Subcutaneous preadipocyte (primary cell): ENCODE measurements at places on chromosomes 12 and 14. TPM values are rescaled to one million over a fixed set of nuclear protein-coding genes. Genes with fewer than 3 reads are reported as not detected.

Gene BAZ1A
- 23.1 and 44.4 TPM in 2 replicates for total RNA-seq

Gene CLEC1B
- not detected in 2 replicates for total RNA-seq

Gene OR6C2
- total RNA-seq = not detected in 2 replicates

Gene DDN
- total RNA-seq = under 0.01 TPM in 2 replicates

Gene FAIM2
- total RNA-seq = 0.37 and 0.98 TPM in 2 replicates

Gene TMEM179
- not detected in 2 replicates for total RNA-seq

Gene LRP1-AS
- total RNA-seq = not detected in 2 replicates

Gene REC8
- total RNA-seq = 1.8 TPM in 2 replicates

Gene STON2
- 5.7 and 13.6 TPM in 2 replicates for total RNA-seq

Gene SIX6
- total RNA-seq = not detected in 2 replicates

Gene GLS2
- total RNA-seq = under 0.01 TPM in 1 of 2 replicates, not detected in the other

Gene KRT8
- 0.98 and 1.1 TPM in 2 replicates for total RNA-seq

Gene SCN8A
- total RNA-seq = 13.6 and 13.9 TPM in 2 replicates

Gene MMP19
- total RNA-seq = 9.2 and 9.9 TPM in 2 replicates

Gene RNU6-7
- not detected in 2 replicates for total RNA-seq

Gene PZP
- not detected in 2 replicates for total RNA-seq

Gene DPPA3
- not detected in 2 replicates for total RNA-seq

Gene AKAP6
- total RNA-seq = 22.7 and 25.0 TPM in 2 replicates

Gene GSC
- total RNA-seq = 3.5 and 5.5 TPM in 2 replicates

Gene RNU4-1
- under 0.01 TPM in 2 replicates for total RNA-seq

Gene BBS10
- 8.8 and 11.5 TPM in 2 replicates for total RNA-seq

Gene RILPL1
- 11.7 and 11.8 TPM in 2 replicates for total RNA-seq

Gene SLC41A2
- total RNA-seq = 11.7 and 14.7 TPM in 2 replicates

Gene GALNT9
- total RNA-seq = 0.37 and 0.39 TPM in 2 replicates

Gene MGP
- 0.20 and 0.73 TPM in 2 replicates for total RNA-seq

Gene TSPAN9
- 4.4 and 4.7 TPM in 2 replicates for total RNA-seq

Gene MIP
- total RNA-seq = not detected in 2 replicates

Gene ANKRD33
- total RNA-seq = 0.98 and 1.5 TPM in 2 replicates
